ENCODE measurements at places on chromosomes 4 and X. TPM values are rescaled to one million over a fixed set of nuclear protein-coding genes. Genes with fewer than 3 reads are reported as not detected.
A peak's percentile ranks its signal among the peaks of the same experiment; 100 is the strongest.

DNA sequence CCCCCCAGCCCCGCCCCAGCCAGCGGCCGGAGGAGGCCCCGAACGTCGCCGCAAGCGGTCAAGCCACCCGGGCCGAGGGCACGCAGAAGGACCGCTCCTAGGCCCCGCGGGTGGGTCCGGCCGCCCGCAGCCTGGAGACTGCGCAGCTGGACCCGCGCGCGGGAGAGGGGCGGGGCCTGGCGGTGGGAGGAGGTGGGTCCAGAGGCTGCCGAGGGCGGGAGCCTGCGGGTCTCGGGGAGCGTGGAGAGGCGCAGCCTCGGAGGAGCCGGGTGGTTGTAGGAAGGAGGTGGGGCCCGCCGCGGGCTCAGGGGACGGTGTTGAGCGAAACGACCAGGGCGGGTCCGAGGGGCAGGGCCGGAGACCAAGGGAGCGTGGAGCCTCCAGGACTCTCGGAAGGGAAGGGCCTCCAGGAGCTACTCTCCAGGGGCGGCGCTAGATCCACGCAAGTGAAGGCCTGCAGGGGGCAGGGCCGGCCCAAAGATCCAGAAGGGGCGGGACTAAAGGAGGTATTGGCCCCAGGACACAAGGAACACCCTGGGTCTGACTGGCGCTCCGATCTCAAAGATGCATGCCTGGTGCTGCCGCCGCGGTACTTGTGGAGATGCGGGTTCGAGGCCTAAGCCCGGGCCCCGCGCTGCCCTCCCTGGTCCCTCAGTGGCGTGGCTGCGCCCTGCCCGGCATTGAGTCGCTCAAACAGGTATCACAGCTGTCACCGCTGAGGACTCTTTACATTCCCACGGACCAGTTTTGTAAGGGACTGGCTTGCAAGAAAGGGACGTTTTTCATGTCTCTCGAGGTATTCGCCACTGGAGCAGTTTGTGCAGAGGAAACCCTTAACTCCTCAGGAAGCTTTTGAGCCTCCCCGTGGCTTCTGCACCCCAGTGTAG is 5.9 kb downstream of the TIMM17B start:
- H3K27me3 ChIP-seq = no peaks in the 10 kb centered on the region
- H3K4me1 ChIP-seq = peaks cover 3% of the 10 kb centered on the region
- peak overlapping the region; percentile 30 for H3K4me3 ChIP-seq
- peak; percentile 71 for DNase-seq
- H3K36me3 ChIP-seq = peaks cover 7% of the 10 kb centered on the region

DNA sequence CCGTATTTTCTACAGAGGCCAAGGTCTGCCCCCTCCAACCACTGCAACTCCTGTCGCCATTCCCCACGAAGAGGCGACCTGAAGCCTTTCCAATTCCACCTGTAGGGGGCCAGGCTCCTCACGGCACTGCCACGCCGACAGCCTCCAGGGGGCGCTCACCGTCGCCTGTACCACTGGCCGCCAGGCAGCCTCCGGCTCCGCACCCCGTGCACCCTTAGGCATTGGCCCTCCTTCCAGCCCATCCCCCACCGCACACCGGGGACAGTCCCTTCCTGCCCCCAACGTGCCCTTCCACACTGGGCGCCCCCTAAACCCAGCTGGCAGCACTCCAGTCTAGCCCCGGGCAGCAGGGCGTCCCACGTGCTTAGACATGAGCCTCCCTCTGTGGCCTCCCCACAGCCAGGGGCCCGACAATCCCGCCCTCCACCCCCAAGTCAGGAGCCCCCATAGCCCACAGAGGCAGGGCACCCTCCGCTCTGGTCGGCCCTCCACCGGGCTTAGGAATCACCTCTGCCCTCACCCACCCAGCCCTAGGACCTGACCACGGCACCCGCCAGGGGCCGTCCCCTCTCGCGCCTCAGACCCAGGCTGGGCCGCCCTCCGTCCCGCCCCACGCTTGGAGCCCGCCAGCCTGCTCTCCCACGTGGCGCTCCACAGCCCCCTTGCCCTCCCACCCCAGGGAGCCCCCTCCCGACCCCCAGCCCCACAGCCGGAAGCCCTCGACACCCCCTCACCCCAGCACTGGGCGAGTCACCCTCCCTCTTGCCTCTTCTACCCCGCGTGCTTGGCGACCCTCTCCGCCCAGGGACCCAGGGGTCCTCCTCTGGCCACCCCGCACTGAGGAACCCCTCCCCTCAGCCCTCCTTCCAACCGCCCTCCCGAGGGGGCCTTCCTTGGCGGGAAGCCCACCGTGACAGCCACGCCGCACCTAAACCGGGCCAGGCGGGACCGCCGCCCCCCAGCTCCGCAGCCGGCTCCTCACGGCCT is 711 bp downstream of the PNMA6E start:
- no peak overlapping the region for H3K27ac ChIP-seq
- H3K4me3 ChIP-seq = no peak overlapping the region
- no peaks in the 10 kb centered on the region for H3K36me3 ChIP-seq
- DNase-seq = peak; percentile 9

DNA sequence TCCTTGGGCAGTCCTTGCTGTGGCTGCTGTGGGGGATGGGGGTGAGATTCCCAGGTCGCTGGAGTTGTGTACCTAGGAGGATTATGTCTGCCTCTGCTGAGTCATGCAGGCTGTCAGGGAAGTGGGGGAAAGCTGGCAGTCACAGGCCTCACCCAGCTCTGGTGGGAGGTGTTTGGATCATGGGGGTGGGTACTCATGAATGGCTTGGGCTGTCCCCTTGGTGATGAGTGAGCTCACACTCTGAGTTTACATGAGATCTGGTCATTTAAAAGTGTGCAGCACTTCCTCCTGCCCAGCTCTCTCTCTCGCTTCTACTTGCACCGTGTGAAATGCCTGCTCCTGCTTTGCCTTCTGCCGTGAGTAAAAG is 24.6 kb upstream of the PDLIM3 start:
- no peak overlapping the region for H3K4me3 ChIP-seq
- DNase-seq = no peak
- H3K4me1 ChIP-seq = peaks cover 3% of the 10 kb centered on the region

DNA sequence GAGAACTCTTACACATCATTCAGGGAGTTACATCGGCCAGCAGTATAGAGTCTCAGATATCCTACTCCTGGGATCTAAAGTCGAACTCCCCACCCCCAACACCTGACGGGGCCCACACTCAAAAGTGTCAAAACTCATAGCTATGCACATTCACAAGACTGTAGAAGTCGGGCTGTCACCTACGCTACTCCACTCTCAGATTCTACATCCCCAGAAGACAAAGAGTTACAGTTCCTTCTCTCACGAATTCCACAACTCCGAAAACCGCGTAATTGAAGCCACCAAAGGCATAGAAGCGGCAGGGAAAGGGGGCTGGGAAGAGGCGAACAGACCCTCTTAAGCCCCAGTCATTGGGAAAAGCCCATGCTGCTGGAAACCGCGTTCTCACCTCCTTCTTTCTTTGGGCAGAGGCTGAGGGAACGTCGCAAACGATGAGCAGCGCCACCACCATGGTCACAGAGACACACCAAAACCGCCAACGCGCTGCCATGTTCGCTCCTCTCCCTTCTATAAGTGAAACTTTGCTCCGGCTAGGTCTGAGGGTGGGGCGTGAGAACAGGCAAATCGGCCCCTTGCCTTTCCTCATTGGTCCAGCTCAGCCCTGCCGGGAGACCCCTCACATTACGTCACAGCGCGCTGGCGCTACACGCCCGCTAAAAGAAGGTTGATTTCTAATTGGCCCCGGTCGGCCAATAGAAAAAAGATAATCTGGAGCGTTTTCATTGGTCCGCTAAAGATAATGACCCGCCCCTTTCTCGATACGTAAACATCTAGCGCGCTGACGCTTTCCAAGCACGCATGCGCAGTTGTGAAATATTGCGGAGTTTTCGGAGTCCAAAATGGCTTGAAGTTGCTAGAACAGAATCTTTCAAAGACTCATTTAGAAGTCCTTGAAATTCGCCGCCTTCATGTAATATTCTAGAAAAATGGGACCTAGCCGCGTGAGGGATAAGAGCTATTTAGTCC is at the start of gene MAGT1:
TSS of gene MAGT1 (minus strand) at position 515 of the 966 bp plus-strand sequence. CDS start at position 490, 25 bp downstream.
- peak within 1 kb of the TSS; percentile 89 for H3K27ac ChIP-seq
- no peaks in the 10 kb centered on the region for H3K4me1 ChIP-seq
- H3K36me3 ChIP-seq = no peaks in the 10 kb centered on the region
- DNase-seq = peak; percentile 70

- H3K4me1 ChIP-seq = no peaks in the 10 kb centered on the region
- no peak overlapping the region for H3K27ac ChIP-seq
- no peak overlapping the region for H3K4me3 ChIP-seq
- no peaks in the 10 kb centered on the region for H3K27me3 ChIP-seq
Measured at GRCh38 chr4:36283912-36284465, 2.6 kb downstream of the DTHD1 start.

DNA sequence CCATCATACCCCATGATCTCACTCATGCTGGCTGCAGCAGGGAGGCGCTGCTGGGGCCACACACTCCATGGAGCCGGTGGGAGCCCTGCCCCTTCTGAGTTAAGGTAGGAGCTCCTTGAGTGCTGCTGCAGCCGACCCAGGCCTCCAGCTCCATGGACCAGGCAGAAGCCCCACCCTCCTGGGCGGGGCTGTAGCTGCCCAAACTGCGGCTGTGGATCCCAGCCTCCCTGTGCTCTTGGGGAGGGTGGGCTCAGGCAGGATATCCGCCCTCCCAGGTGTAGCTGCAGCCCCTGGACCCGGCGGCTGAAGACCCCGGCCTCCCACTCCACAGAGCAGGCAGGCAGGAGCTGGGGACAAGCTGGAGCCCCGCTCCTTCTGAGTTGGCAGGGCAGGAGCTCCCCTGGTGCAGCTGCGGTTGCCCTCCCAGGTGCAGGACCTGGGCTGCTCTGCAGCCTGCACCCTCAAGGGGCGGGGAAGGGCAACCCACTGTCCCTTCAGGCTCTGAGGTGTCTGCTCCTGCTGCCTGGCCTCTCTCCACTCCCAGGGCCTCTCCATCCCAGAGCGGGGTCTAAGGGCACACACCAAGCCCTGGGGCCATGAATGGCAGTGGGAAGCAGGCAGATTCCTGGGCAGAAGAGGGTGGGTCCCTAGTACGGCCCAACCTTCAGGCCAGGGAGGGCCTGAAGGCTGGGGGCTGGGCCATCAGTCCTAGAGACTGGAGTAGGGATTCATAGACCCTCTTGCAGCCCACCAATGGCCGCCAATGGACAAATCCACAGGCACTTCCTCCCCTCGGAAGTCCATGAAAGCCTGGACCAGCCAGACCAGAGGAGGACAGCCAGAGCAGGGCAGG is 466.1 kb downstream of the DTHD1 start:
- no peaks in the 10 kb centered on the region for H3K4me1 ChIP-seq
- H3K27me3 ChIP-seq = no peaks in the 10 kb centered on the region
- no peak overlapping the region for H3K27ac ChIP-seq
- no peak overlapping the region for H3K4me3 ChIP-seq

Gene OTUD4
- total RNA-seq = 57.0 TPM

GRCh38 chr4:175456131-175456530 is 355.9 kb downstream of the GPM6A start:
- no peak overlapping the region for H3K27ac ChIP-seq
- no peaks in the 10 kb centered on the region for H3K36me3 ChIP-seq
- no peaks in the 10 kb centered on the region for H3K27me3 ChIP-seq

- no peak overlapping the region for H3K27ac ChIP-seq
- H3K4me1 ChIP-seq = peaks cover 8% of the 10 kb centered on the region
- no peak for DNase-seq
- no peak overlapping the region for H3K4me3 ChIP-seq
- H3K27me3 ChIP-seq = no peaks in the 10 kb centered on the region
Measured at GRCh38 chr4:75844151-75844662, 58.0 kb downstream of the PPEF2 start.

Gene VEGFC
- 1.4 TPM for total RNA-seq

- H3K36me3 ChIP-seq = no peaks in the 10 kb centered on the region
- no peak for DNase-seq
- no peak overlapping the region for H3K27ac ChIP-seq
- no peak overlapping the region for H3K4me3 ChIP-seq
Measured at GRCh38 chr4:97106161-97106560, 1037.1 kb downstream of the STPG2 start.

GRCh38 chr4:123449362-123449761 is 52.8 kb downstream of the SPRY1 start:
- DNase-seq = no peak
- no peaks in the 10 kb centered on the region for H3K36me3 ChIP-seq
- no peak overlapping the region for H3K4me3 ChIP-seq
- H3K4me1 ChIP-seq = peaks cover 3% of the 10 kb centered on the region

Gene ZFX
- total RNA-seq = 24.3 TPM

- H3K27me3 ChIP-seq = no peaks in the 10 kb centered on the region
- no peak overlapping the region for H3K4me3 ChIP-seq
- H3K4me1 ChIP-seq = no peaks in the 10 kb centered on the region
- no peak overlapping the region for H3K27ac ChIP-seq
Measured at GRCh38 chr4:113574636-113575103, 186.9 kb downstream of the CAMK2D start.

DNA sequence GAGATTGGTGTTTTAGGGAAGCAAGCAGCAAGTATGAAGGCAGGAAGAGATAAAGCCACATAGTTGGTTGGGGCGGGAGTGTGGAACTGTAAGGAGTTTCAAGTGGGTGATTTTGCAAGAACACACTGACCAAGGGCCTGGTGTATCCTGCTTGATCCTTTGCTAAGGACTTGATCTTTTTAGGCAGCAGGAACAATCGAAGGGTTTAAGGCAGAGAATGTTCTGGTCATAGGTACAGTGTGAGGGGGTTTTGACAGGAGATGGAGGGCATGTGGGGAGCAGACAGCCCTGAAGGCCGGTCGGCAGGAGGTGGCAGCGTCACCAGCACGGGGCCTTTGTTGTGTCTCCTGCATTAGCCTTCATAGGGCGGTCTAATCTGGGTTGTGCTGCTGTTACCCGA is 54.7 kb downstream of the FAM193A start:
- H3K4me3 ChIP-seq = no peak overlapping the region
- no peaks in the 10 kb centered on the region for H3K36me3 ChIP-seq
- H3K27ac ChIP-seq = no peak overlapping the region
- peaks cover 12% of the 10 kb centered on the region for H3K4me1 ChIP-seq
- DNase-seq = no peak
- H3K27me3 ChIP-seq = no peaks in the 10 kb centered on the region

Gene BMP3
- total RNA-seq = not detected

DNA sequence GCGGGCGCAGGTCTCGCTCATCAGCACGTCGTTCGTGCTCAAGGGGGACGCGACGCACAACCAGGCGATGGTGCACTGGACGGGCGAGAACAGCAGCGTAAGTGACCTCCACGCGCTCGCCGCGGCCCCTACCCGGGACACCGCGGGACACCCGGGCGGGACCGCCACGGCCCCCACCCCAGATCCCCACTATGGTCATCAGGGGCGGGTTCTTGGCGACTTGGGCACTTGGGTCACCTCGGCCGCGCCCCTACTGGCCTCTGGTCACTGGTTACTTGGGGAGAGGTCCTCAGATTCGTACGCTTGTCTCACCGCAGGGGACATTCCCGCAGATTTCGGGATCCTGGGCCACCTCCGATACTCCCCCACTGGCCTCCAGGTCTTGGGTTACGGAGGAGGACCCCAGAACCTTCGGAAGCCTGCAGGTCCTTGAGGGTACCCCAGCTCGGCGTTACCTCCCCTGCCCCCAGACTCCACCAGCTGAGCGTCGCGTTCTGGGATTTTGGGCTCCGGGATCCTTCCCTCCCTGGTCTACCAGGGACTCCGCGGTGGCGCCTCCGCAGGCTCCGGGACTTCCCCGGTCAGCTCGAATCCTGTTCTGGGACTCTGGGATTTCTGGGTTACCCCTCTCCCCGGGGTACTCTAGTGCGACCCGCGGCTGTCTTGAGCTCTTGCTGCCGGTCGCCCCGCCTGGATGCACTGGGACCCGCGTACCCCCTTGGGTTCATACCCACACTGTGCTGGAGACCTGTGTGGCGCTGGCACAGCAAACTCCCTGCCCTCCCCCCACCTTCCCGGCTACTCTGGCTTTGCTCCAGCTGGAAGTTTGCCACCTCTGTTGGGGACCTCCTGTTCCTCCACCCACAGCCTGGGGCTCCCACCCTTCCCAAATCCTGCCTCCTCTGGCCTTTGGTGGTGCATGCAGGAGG is 956 bp downstream of the SORCS2 start:
- no peak overlapping the region for H3K27ac ChIP-seq
- H3K4me1 ChIP-seq = peaks cover 6% of the 10 kb centered on the region
- peak overlapping the region; percentile 68 for H3K4me3 ChIP-seq
- no peak for DNase-seq

Gene RASSF6
- 0.28 TPM for total RNA-seq

Data from H1 (cell line).